Activated CD8-positive, alpha-beta memory T cell treated with anti-CD3 and anti-CD28 coated beads, Interleukin-2, amount 50 U/mL, for 48 hours (primary cell): ENCODE measurements at places on chromosomes 16 and 17.

- no peak for DNase-seq
Observed at GRCh38 chr17:42155614-42156045, 841 bp upstream of the RAB5C start.

DNA sequence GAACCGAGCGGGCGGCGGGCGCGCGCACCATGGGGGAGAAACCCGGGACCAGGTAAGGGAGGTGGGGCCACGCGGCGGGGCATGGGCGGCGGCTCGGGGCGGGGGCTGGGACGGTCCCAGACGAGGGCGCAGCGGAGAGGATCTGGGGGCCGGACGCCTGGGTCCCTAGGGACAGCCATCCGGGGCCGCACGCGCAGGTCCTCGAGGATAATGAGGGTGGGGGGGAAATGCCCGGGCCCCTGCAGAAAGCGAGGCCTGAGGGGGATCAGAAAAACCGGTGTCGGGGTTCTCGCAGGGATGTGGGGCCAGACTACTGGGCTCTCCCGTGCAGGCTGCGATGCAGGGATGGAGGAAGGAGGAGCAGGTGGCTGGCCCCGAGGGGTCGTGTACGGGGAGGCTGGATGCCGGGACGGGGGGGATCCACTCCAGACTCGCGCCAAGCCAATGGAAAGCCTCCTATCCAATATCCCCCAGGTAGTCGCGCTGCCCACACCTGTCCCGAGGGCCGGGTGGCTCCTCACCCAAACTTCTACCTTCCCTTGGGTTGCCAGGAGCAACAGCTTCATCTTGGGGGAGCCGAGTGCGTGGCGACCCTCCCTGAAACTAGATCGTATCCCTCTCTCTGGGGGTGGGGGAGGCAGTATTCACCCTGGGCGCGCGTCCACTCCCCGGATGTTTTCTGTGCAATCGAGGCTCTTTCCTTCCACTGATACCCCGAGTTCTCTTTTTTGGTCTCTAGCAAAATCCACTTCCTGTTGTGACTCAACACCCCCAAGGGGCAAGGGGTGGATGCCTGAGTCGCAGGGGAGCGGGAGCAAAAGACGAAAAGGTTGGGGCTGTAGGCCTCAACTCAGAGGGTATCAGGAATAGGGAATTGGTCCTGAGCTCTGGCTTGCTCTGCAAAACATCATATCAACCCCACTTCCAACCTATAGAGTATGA is 532 bp downstream of the ARRB2 start:
- peak; percentile 68 for DNase-seq

DNA sequence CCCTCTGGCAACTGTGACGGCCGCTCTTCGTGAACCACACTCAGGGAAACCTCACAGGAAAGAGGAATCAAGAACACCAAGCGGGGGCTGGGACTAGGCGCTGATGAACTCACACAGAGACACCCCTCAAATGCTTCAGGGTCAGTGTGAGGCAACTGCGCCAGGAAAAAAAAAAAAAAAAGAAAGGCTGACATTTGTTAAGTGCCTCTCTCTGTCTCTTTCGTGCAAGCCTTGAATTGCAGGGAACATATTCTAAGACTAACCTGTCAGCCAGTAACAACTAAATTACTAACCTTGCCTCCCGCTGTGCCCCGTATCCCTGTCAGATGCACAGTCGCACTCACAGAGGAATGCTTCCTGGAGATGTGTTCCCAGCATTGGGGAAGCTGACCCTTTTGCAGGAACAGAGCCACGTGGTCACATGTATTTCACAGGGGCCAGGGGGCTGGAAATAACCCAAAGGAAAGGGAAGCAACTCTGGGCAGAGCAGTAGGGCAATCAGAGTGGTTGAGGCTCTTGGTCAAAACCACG is 247.8 kb downstream of the XYLT1 start:
- no peak for DNase-seq

GRCh38 chr17:82200743-82201497 is 11.7 kb downstream of the CCDC57 start:
- peak; percentile 78 for DNase-seq

GRCh38 chr17:52923658-52924057 is 765.1 kb upstream of the CA10 start:
- DNase-seq: no peak

GRCh38 chr16:56539656-56540055 is 19.8 kb upstream of the BBS2 start:
- DNase-seq: no peak

DNA sequence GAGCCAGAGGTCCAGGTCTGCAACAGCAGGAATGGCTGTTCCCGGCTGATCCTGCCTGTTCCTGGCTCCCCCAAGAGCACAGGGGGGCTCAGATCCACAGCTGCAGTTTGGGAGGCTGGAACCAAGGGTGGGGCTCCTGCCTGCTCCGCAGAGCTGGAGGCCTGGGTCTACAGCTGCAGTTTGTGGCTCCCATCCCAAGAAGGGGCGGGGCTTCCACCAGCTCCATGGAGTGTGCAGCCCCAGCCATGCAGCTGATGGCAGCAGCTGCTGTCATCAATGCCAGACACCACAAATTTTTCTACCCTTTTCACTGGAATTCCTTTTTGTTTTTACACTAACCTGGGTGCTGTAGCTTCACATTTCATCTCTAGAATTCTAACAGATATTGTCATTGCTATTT is 135.4 kb upstream of the KIF2B start:
- DNase-seq: no peak

DNA sequence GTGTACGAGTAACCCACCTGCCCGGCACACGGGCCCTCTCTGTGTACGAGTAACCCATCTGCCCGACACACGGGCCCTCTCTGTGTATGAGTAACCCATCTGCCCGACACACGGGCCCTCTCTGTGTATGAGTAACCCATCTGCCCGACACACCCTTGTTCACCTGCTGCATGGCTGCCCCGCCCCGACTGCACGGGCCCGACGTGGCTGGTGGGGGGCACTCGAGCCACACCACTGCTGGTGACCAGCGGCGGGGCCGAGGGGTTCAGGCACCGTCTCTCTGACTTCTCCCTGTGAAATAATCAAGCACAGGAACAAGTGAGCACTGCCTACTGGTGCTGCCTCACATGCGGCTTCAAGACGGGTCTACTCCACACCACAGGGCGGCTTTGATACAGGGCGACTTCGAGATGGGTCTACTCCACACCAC is 22.1 kb downstream of the MAP1LC3B start:
- DNase-seq: no peak

DNA sequence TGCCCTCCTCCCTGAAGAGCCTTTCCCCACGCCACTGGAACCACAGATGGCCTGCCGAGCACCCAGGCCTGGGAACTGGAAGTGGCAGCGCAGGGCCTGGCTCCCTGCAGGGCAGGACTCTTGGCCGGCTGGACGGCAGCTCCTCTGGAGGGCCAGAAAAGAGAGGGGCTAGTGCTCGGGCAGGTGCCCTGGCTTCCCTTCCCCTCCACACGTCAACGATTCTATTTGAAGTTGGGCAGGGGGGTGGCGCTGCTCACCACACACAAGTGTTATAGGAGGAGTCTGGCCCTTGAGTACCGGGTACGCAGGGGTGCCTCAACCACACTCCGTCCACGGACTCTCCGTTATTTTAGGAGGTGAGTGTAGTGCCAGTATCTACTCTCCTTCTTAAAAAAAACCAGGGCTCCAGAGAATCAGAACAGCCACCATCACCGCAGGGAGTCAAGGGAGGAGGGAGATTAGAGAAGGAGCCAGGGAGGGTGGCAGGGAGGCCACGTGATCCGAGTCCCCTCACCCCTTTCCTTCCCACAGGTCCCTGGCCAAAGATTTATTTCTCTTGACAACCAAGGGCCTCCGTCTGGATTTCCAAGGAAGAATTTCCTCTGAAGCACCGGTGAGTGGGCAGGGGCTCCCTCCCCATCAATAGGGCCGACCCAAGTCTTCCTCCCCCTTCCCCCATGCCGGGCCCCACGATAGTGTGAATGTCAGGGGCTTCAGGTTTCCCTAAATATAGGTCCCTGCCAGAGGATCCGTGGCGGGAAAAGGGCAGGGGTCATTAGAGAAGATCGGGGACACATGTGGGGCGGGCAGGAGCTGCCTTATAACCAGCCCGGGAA is 1.4 kb upstream of the ALDOA start:
- DNase-seq: peak; percentile 83

- no peak for DNase-seq
Observed at GRCh38 chr16:19760356-19761060, 42.4 kb downstream of the IQCK start.

GRCh38 chr17:9406046-9406606 is 169.5 kb downstream of the STX8 start:
- DNase-seq: no peak

GRCh38 chr17:43723697-43724359 is 34.8 kb downstream of the SOST start:
- no peak for DNase-seq

GRCh38 chr17:9371019-9371418 is 204.6 kb downstream of the STX8 start:
- DNase-seq: no peak

GRCh38 chr16:17529982-17530760 is 59.4 kb upstream of the XYLT1 start:
- DNase-seq: no peak

GRCh38 chr17:32485261-32486110 is 1.3 kb upstream of the CDK5R1 start:
- peak; percentile 49 for DNase-seq
